Tibial nerve (tissue), 4 donors: ENCODE measurements at places on chromosomes 4 and X. TPM values are rescaled to one million over a fixed set of nuclear protein-coding genes. Genes with fewer than 3 reads are reported as not detected.

Gene WAS
- total RNA-seq: 3.1 TPM

Gene HMGB3
- total RNA-seq: 4.5 TPM

Gene ARL9
- not detected for total RNA-seq

Gene TMEM144
- total RNA-seq: 23.8 TPM

GRCh38 chrX:34521563-34521962, 135.5 kb downstream of the TMEM47 start:
- H3K36me3 ChIP-seq: no peaks in the 10 kb centered on the region
- no peaks in the 10 kb centered on the region for H3K4me1 ChIP-seq
- no peak overlapping the region for H3K27ac ChIP-seq
- no peak overlapping the region for H3K4me3 ChIP-seq
- DNase-seq: no peak

DNA sequence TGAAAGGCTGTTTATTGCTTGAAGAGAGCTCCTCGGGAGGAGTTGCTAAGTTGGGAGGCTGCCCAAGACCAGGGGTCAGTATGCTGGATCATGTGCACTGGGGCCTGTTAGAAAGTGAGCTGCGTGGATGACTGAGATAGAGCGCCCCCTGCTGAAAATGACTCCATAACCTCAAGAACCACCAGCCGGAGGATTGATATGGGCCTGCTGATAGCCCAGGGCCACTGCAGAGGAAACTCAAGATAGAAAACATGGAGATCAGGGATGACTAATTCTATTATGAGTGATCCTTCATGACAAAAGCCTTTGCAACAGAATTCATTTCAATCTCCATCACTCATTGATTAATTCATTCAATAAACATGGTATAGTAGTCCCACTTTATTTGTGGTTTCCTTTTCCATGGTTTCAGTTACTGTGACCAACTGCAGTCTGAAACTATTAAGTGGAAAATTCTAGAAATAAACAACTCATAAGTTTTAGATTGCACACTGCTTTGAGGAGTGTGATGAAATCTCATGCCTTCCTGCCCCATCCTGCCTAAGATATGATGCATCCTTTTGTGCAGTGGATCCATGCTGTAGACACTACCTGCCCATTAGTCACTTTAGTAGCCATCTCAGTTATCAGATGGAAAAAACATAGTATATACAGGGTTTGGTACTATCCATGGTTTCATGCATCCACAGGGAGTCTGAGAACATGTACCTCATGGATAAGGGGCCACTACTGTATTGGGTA, 126.7 kb upstream of the MBNL3 start:
- DNase-seq: peak; percentile 44
- H3K27ac ChIP-seq: no peak overlapping the region
- H3K27me3 ChIP-seq: no peaks in the 10 kb centered on the region
- H3K36me3 ChIP-seq: no peaks in the 10 kb centered on the region
- H3K4me1 ChIP-seq: no peaks in the 10 kb centered on the region

GRCh38 chr4:31391976-31392375, 671.8 kb downstream of the PCDH7 start:
- no peaks in the 10 kb centered on the region for H3K4me1 ChIP-seq
- H3K27ac ChIP-seq: no peak overlapping the region
- no peaks in the 10 kb centered on the region for H3K36me3 ChIP-seq
- H3K4me3 ChIP-seq: no peak overlapping the region
- H3K27me3 ChIP-seq: no peaks in the 10 kb centered on the region
- no peak for DNase-seq

DNA sequence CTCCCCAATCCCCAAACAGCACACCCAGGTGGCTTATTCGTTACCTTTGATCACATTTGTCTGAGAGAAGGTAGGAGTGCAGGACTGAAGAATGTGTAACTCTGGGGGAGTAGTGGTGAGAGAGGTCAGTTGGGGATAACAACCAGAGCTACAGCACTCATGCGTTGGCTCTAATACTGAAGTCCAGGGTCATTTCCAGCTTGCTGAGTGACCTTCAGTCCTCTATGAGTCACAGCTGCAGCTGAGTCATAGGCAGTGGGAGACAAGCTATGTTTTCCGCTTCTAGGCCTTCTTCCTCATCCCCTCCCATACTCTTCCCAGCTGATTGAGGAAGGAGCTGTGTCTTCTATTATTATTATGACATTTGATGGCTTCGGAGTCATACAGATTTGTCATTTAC, 31.6 kb upstream of the CT47C1 start:
- DNase-seq: peak; percentile 13
- no peak overlapping the region for H3K27ac ChIP-seq
- H3K36me3 ChIP-seq: no peaks in the 10 kb centered on the region
- no peaks in the 10 kb centered on the region for H3K4me1 ChIP-seq
- no peaks in the 10 kb centered on the region for H3K27me3 ChIP-seq

DNA sequence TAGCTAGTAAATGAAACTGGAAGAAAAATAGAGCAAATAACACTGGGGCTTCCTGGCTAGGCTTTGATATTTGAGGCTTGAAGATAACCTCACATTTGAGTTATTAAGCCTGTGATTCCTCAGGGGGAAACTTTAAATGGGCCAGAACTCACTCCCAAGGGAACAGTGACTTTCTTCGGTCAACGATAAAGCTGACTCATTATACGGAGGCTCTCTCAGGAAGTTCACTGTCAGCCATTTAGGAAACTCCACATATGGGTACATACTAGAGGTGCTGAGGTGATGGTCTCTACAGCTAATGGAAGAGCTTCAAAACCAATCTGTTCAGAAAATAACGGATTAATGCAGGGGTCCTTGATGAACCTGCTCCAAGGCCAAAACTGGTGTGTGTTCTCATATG, 120.8 kb downstream of the SH2D1A start:
- no peaks in the 10 kb centered on the region for H3K36me3 ChIP-seq
- no peaks in the 10 kb centered on the region for H3K27me3 ChIP-seq
- H3K4me3 ChIP-seq: no peak overlapping the region
- DNase-seq: no peak

DNA sequence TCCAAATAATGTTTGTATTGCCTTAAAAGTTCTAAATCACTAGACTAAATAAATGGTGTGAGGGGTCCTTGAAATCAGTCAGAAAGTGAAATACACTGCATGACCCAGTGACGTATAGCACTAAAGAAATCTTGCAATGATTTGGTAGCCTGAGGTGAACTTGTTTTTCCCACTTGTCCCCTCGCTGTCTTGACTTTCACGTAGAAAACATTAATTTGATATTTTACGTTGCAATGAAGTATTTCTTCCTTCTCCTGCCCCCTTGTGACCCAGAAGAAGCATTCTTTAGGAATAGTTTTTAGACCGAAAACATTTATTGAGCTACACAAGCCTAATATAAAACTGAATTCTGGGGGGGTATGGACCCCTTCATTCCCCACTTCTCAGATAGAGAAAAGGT, 3.7 kb downstream of the KLB start:
- H3K27me3 ChIP-seq: no peaks in the 10 kb centered on the region
- no peak overlapping the region for H3K27ac ChIP-seq

- H3K27me3 ChIP-seq: no peaks in the 10 kb centered on the region
- no peaks in the 10 kb centered on the region for H3K36me3 ChIP-seq
- DNase-seq: no peak
- H3K27ac ChIP-seq: no peak overlapping the region
- no peak overlapping the region for H3K4me3 ChIP-seq
- H3K4me1 ChIP-seq: no peaks in the 10 kb centered on the region
Observed at GRCh38 chr4:71290074-71290473, 48.7 kb upstream of the SLC4A4 start.
